ENCODE measurements at places on chromosomes 1 and 21.

DNA sequence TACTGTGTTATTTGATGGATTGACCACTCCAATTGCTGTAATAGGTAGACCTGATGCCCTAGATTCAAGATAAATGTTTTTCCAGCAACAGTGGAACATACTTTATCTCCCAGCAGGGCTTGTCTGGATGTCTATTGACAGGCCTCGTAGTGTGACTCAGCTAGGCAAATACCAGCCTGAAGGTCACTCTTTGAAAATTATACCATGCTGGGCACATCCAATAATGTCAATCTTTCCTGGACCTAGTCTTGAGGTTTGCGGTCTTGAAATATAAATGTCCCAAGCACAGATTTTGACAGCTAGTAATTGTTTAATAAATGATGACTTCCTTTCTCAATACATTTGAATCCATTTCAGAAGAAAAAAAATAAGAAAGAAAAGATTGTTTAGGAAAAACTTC, 1138.0 kb upstream of the TMPRSS15 start:
- DNase-seq: no peak

DNA sequence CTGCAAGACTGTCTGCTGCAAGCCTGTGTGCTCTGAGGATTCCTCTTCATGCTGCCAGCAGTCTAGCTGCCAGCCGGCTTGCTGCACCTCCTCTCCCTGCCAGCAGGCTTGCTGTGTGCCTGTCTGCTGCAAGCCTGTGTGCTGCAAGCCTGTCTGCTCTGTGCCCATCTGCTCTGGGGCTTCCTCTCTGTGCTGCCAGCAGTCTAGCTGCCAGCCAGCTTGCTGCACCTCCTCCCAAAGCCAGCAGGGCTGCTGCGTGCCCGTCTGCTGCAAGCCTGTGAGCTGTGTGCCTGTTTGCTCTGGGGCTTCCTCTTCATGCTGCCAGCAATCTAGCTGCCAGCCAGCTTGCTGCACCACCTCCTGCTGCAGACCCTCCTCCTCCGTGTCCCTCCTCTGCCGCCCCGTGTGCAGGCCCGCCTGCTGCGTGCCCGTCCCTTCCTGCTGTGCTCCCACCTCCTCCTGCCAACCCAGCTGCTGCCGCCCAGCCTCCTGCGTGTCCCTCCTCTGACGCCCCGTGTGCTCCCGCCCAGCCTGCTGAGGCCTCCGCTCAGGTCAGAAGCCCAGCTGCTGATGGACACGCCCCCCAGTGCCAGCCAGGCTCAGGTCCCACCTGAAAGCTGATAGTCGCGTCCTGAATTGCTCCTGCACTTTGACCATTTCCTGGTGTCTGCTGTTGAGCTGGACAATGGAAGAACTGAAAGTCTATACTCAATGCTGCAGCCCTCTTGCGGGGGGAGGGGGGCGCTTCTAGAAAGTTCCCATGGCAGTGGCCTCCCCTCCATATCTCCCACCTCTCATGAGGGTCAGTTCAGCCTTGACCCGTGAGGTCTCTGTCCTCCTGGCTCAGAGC, 1.2 kb downstream of the KRTAP10-4 start:
- DNase-seq: no peak

GRCh38 chr1:21229246-21230000, 52.7 kb upstream of the EIF4G3 start:
- DNase-seq: no peak

DNA sequence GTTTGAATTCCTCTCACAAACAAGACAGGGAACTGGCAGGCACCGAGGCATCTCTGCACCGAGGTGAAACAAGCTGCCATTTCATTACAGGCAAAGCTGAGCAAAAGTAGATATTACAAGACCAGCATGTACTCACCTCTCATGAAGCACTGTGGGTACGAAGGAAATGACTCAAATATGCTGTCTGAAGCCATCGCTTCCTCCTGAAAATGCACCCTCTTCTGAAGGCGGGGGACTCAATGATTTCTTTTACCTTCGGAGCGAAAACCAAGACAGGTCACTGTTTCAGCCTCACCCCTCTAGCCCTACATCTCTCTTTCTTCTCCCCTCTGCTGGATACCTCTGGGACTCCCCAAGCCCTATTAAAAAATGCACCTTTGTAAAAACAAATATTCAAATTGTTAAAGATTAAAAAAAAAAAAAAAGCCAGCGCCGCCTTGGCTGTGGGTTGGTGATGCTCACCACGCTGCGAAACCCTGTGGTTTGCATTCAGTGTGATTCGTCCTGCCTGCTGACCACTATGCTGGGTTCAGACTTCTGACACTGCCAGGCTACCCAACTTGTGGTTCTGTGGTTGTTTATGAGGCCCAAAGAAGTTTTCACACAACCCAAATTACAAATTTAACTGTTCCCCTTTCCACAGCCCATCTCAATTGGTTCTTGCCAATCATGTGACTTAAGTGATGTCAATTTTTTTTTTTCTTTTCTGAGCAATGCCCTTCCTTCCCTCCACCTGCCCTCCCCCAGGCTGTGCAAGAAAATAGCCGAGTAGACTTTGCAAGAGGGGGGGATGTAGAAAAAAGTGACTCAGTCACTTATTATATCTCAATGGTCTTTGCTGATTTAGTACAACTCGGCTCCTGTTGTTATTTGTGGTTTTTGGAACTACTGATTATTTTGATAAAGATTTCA, at the start of gene RUNX1:
Gene RUNX1 (minus strand): TSS at position 597 of the 912 bp plus-strand sequence.
- DNase-seq: no peak

- DNase-seq: peak; percentile 39
Measured at GRCh38 chr1:7262611-7263010, 477.4 kb downstream of the CAMTA1 start.

DNA sequence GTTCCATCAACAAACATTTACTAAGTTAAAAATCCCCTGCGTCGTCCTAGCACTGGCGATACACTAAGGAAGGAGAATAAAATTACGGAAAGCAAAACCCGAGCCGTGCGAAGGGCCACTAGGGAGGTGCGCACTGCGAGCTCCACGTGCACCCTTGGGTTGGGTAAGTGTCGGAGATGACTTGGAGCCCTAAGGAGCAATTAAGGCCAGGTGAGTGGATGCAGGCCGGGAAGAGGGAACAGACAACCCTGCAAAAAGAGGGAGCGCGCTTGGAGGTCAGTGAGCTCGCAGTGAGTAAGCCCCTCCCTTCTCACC, 704 bp downstream of the WDR4 start:
- no peak for DNase-seq

DNA sequence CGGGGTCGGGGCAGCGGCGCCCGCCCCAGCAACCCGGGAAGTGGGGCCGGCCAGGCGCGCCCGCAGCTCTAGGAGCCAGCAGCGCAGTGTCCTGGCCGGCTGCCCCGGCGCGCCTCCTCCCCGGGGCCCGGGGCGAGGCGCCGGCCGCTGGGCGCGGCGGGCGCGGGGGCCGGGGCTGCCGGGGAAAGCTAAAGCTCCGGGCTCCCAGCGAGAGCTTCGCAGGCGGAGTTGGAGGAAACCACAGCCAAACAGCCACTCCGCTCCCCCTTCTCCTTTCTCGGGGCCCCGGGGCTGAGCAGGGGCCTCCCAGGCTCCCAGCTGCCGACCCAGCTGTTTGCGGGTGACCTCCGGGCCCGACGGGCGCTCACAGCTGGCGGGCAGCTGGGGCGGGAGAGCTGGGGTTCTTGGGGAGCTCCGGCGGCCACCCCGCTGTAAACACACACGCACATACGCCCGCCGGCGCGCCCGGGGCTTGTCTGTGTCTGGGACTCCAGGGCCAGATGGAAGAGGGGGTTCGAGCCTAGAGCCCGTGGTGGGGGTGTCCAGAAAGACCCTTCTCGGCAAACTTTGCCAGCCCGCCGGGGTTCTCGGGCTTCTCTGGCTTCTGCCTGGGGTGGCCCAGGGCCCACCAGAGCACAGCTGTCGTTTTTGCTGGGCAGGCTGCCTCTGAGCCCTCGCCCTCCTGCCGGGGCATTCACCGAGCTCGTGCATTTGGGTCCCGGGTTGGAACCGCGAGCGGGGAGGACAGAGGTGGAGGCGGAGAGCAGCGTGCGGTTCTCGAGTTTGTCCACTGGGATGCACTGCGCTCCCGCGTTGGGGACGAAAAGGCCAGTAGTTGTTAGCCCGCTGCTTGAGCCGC, 1.5 kb downstream of the AJAP1 start:
- no peak for DNase-seq

DNA sequence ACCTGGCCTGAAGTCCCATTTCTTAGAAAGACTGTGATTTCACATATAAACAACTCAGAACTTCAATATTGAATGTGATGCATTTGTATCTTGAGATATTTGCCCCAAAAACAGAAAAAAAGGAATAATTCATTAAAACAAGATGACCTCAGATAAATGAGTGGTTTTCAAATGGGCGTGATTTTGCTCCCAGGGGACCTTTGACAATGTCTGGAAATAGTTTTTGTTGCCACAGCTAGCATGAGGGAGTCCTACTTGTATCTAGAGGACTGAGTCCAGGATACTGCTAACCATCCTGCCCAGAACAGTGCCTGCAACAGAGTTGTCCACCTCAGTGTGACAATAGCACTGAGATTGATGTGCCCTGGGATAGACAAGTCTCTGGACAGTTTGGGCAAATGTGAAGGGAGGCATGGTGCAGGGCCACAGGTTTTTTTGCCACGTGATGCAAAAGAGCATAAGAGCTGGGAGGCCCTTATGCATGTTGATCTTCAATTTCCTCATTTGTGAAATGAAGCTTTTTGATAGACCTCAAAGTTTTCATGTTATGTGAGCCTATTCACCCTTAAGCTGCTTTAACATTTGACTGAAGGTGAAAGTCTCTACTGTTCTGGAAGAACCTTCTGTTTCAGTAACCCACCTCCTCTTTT, 46.2 kb downstream of the MAP3K7CL start:
- no peak for DNase-seq

Measured in NCI-H774 (cell line).